ENCODE measurements at places on chromosomes 4 and X.

GRCh38 chr4:145859426-145859825, 79.2 kb downstream of the ZNF827 start:
- no peak for DNase-seq

DNA sequence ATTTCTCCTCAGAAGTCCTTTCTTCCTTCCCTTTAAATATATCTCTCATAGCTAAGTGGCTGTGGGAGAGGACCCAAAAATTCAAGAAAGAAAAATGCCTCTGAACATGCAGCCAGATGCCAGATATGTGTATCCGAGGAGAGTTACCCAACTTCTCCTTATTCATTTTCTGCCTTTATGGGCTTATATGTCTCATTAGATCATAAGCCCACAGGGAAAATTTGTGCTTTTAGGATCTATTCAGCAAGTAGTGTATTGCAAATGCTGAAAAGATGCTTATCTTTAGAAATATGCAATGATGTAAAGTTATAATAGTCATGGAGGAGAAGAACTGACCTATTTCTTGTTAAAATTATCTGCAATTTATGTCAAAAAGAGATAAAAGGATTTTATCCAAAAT, 371.8 kb upstream of the NOCT start:
- DNase-seq: no peak

- peak; percentile 35 for DNase-seq
Measured at GRCh38 chr4:48799157-48799556, 19.1 kb upstream of the FRYL start.

- DNase-seq: no peak
Measured at GRCh38 chr4:132865458-132865857, 283.6 kb upstream of the PCDH10 start.

- peak; percentile 75 for DNase-seq
Measured at GRCh38 chrX:153460826-153461225, 9.6 kb downstream of the HAUS7 start.

- DNase-seq: peak; percentile 33
Measured at GRCh38 chr4:163166041-163166579, 580 bp downstream of the NAF1 start.

Data from HT-29 (cell line).